ENCODE measurements at places on chromosomes 2 and 18.

DNA sequence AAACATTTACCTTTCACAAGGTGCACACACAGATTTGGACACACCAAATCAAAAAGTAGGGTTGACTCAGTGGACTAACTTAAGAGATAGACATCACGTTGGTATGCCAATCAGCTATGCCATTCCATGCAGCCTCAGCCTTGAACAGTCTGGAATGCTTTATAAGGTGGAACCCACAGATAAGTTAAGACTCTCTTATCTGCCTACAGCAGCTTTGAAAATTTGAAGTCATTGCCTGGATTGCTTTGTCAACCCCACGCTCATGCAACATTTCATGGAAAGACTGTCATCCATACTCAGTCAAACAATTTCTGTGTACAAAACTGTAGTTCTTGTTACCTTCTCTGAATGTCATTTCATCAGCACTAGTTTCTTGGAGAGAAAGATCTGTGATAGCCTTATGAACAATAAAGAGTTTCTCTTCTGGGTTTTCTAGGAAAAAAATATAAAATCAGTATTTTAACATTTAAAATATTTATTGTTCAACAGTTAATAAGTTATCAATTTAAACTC, 1.2 kb downstream of the ERMN start:
- no peak for DNase-seq

GRCh38 chr2:75170889-75171288, 28.4 kb downstream of the TACR1 start:
- no peak for DNase-seq

- DNase-seq, result no peak
Observed at GRCh38 chr2:97747285-97747684, 33.9 kb downstream of the ZAP70 start.

GRCh38 chr2:23460228-23460627, 75.2 kb downstream of the KLHL29 start:
- no peak for DNase-seq

GRCh38 chr2:208807756-208808155, 401.2 kb downstream of the PTH2R start:
- DNase-seq, result no peak

DNA sequence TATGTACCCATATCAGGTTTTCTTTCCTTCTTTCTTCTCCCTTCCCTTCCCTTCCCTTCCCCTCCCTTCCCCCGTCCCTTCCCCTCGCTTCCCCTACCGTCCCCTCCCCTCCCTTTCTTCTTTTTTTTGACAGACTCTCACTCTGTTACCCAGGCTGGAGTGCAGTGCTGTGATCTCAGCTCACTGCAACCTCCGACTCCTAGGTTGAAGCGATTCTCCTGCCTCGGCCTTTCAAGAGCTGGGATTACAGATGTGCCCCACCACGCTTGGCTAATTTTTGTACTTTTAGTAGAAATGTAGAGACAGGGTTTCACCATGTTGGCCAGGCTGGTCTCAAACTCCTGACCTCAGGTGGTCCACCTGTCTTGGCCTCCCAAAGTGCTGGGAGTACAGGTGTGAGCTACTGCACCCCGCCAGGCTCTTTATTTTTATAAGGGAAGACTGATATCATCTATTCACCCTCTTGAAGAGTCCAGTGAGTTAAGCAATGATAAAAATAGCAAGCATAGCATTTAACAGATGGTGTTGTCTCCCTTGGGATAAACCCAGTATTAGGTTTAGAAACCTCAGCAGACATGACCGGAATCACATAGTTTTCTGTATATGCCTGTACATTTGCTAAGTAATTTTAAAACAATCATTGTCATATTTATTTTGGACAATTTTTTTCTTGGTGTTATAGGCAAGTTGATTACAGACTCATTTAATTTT, 888.4 kb downstream of the TRIB2 start:
- DNase-seq, result peak; percentile 2

- DNase-seq, result no peak
Observed at GRCh38 chr2:437756-438393, 150.0 kb upstream of the ALKAL2 start.

DNA sequence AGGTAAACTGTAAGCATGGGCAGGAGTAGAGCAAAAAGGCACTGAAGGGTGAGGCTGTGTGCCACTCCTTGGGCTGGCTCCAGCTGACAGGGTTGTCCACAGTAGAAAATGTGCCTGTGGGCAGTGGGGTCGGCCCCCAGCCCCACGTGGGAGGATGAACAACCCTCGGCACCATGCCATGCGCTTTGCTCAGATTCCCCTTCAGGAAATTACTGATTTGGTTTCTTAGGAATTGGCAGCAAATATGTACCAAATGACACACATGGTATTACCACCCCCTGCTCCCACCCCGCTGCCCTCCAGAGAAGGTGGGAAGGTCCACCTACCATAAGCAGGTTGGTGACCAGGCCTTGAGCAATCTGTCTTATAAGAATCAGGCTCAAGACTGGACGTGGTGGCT, 13.6 kb downstream of the ADCY3 start:
- DNase-seq, result no peak

- no peak for DNase-seq
Observed at GRCh38 chr2:115285416-115285815, 843.0 kb downstream of the DPP10 start.

DNA sequence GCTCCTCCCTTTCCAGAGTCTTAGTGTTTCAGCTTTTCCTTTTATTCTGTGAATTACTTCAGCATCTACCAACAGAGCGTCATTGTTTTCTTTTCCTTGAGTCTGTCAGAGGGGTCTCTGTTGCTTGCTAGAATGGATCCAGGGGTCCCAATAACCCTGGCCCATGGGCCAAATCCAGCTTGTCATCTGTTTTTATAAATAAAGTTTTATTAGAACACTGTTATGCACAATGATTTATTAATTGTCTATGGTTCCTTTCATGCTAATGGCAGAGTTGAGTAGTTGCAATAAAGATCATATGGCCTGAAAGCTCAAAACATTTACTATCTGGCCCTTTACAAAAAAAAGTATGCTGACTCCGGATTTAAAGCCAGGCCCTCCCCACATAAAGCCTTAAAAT, 58.8 kb downstream of the MRPL35 start:
- DNase-seq, result no peak

DNA sequence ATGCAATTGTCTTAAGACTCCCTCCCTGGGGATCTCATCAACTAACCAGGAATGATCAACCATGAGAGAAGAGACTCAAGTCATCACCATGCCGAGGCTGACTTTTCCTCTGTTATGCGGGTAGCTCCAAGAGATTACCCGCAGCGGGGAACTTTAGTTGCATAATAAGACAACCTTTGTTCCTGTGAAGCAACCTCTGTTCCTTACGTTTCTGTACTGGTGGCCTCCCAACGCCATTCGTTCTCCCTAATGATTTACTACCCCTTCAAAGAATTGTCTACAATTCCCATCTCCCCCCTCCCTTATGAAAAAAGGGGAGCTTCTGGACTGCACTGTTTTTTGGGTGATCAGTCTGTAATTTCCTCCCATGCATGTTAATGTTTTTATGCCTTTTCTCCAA, 66.1 kb upstream of the LRPPRC start:
- DNase-seq, result no peak

DNA sequence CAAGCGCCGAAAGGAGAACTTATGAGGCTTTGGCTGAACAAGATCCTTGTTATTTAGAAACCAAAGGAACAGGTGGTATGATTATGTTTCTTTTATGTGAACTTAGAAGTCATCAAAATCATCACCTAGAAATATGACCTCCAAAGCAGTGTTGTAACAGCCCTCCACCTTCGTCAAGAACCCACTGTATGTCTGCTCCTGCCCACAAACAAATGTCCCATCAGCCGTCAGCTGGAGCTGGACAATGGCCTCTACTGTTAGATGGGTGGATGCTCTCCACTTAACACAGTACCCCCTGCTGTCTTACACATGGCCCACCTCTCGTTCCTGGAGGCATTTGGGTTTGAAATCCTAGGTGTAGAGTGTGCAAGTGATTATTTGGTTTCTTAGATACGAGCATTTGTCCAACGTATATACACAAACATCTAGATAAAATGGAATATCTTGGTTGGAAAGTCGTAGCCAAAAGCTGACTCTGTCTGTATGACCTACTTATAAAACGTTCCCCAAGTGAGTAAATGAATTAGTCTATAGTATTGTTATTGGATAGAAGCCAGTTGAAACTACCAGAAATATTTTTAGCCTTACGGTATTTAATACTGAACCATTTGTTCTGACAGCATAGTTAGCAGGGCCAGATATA, 113.0 kb downstream of the CRIM1 start:
- DNase-seq, result peak; percentile 43

DNA sequence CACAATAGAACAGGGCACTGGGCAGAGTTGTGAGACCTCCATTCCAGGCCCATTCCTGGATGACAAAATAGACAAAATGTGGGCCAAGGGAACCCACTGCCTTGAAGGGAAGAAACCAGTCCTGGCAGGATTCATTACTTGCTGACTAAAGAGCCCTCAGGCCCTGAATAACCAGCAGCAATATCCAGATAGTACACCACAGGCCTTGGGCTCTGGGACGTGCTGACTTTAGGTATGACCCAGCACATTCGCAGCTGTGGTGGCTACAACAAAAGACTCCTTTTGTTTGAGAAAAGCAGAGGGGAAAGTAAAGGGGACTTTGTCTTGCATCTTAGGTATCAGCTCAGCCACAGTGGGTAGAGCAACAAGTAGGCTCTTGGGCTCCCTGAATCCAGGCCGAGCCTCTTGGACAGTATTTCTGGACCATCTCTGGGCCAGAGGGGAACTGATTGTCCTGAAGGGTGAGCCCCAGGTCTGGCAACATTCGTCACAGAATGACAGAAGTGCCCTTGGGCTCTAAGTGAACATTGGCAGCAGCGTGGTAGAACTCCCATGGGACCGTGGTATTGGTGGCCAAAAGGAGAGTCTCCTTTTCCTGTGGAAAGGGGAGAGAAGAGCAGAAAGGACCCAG, 89.9 kb upstream of the CD226 start:
- no peak for DNase-seq

DNA sequence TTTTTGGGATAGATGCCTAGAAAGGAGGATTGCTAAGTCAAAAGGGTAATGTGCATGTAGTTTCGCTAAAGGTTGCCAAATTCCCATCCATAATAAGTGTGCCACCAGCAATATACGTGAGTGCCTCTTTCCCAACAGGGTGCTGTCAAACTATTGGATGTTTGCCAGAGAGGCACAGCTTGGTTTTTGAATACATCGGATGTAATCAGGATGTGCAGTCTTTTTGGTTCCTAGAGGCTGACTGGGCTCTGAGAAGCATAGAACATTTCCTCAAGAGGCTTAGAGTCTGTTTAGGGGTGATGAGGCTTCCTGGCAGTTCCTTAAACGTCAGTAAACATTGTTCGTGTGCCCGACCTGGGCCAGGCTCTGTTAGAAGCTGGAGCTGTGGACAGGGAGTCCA, 28.0 kb downstream of the AGAP1 start:
- peak; percentile 68 for DNase-seq

DNA sequence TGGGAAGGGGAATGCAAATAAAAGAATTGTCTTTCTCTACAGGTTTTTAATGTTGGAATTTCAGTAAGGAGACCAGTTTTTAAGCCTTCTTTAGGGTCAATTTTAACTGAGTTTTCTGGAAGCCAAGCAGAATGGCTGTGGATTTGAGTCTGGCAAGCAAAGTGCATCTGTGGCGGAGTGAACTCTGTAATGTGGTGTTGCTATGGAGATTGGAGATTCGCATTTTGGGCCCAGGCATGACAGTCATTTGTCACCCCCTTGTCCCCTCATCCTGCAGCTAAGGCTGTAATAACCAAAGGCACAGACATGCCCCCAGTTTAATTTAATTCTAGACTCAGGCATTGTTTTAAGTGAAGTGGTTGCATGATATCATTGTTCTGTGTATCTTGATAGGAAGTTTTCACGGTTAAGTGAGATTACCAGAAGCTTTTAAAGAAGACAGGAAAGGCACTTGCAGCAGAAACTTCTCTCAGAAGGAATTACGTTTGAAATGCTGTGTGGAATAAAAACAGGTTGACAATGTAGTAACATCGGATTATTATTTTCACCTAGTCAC, 30.6 kb downstream of the ARMC9 start:
- no peak for DNase-seq

DNA sequence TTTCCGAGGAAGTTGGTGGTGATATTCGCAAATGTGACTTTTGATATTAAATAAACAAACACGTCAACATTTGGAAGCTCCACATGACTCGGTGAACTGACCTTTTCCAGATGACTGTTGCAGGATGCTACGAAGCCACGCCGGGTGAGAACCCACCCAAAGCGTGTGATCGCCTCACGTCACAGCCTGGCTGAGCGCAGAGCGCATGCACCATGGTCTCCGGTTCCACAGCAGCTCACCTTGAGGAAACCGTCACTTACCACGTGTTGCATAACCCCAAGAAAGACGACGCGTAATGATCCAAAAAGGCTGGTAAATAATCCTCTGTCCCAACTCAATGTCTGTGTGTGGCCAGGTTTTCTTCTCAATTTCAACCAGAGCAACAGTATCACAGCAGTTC, 64.5 kb upstream of the CTDP1 start:
- DNase-seq, result no peak

DNA sequence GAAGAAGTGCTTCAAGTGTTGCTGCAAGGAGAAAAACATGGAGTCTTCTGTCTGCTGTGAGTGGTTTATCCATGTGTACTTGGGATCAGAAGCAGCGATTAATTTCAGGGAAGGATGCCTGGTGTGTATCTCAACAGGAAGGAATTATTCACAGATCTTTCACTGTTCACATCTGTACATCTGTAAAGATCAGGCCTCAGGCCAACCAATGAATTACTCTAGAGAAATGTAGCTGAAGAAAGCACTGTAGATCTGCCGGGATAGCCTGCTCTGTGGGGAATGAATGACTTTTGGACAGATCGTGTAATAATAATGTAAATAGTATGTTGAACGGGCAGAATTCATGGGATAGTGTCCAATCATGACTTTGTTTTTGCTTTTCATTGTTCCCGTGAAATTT, 54.0 kb upstream of the SPP2 start:
- DNase-seq, result peak; percentile 24

GRCh38 chr2:6971502-6971901, 54.3 kb downstream of the RNF144A start:
- DNase-seq, result no peak

DNA sequence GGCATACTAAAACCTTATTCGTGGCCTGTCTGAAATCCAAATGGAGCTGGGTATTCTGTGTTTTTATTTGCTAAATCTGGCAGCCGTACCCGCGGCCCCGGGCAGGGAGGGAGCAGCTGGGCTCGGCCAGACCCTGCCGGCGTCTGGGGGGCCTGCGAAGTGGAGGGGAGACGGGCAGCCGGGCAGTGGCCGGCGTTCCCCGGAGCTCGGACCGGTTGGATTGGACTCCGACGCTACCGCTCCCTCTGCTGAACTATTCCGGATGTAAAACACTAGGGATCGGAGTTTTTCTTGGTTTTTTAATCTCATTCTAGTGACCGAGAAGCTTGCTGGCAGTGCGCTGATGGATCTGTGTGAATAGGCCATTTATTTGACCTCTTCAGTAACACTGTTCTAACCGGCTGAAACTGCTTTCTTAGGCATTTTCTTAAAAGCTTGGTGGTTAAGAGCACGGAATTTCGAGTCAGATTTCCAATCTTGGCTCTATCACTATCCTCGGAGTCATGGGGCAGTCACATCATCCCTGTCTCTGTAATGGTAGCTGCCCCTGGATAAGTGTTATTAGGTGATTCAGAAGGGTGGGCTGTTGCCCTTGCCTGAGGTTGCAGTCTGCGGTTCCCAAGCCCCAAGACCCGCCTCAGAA, 694 bp downstream of the UNC50 start:
- peak; percentile 50 for DNase-seq

All from fibroblast of gingiva (primary cell).